Activated naive CD4-positive, alpha-beta T cell treated with anti-CD3 and anti-CD28 coated beads for 36 hours (primary cell): ENCODE measurements at places on chromosomes 12 and 14. TPM values are rescaled to one million over a fixed set of nuclear protein-coding genes. Genes with fewer than 3 reads are reported as not detected.

DNA sequence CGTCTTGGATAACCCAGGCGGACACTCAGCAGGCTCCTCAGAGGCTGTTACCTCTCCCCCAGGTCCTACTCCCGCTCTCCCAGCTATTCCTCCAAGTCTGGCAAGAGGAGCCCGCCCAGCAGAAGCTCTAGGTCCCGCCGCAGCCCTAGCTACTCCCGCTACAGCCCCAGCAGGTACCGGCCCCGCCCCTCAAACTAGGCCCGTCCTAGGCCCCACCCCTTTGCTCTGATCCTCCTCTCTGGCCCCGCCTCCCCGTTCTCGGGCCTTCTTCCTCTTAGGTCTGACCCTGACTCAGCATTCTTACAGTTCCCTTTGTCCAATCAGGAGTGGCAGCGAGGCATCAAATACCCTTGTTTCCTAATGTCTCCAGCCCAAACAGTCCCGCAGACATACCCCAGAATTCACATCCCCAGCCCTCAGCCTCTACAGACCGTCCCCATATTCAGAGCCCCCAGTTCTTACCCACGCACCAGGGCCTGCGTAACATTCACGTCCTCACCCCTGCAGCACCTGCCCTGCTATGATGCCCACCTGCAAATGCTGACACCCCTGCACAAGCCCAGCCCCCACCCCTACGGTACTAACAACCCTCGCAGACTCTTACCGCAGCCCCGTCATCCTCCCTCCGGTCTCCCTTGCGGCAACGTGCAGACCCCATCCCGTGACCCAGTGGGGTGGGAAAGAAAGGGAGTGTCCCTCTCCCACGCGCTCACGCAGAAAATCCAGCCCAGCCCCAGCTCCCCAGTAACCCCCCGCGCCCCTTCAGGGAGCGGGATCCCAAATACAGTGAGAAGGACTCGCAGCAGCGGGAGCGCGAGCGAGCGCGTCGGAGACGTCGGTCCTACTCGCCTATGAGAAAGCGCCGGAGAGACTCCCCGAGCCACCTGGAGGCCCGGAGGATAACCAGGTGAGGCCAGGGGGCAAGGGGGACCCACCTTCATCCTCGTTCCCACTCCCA, 25.0 kb upstream of the HSPB8 start:
- peak; percentile 9 for DNase-seq
- H3K4me3 ChIP-seq = no peak overlapping the region
- peaks cover 1% of the 10 kb centered on the region for H3K36me3 ChIP-seq
- H3K27ac ChIP-seq = no peak overlapping the region
- peaks cover 17% of the 10 kb centered on the region for H3K27me3 ChIP-seq

DNA sequence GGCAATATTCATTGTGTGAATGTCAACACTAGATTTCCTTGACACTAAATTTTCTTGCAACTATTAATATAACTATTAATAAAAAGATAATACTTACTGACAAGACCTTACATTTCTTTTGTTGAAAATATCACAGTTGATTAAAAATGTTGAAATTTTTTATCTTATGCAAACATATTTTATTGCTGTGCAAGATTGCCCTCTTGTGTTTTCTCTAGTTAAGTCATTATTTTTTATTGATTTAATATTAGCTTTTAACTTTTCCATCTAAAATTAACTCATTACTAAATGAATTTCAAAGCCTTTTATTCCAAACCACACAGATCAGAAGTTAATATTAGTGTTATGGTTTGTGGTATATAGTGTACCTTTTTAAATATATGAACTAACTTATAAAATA, 11.7 kb upstream of the NAA30 start:
- H3K4me3 ChIP-seq = no peak overlapping the region
- H3K27me3 ChIP-seq = no peaks in the 10 kb centered on the region
- DNase-seq = no peak
- no peaks in the 10 kb centered on the region for H3K36me3 ChIP-seq
- no peaks in the 10 kb centered on the region for H3K4me1 ChIP-seq

- H3K36me3 ChIP-seq = peaks cover 4% of the 10 kb centered on the region
- DNase-seq = no peak
- no peak overlapping the region for H3K27ac ChIP-seq
- H3K27me3 ChIP-seq = no peaks in the 10 kb centered on the region
- peaks cover 14% of the 10 kb centered on the region for H3K4me1 ChIP-seq
- H3K4me3 ChIP-seq = no peak overlapping the region
Measured at GRCh38 chr12:124861492-124861891, 2.2 kb downstream of the SCARB1 start.

DNA sequence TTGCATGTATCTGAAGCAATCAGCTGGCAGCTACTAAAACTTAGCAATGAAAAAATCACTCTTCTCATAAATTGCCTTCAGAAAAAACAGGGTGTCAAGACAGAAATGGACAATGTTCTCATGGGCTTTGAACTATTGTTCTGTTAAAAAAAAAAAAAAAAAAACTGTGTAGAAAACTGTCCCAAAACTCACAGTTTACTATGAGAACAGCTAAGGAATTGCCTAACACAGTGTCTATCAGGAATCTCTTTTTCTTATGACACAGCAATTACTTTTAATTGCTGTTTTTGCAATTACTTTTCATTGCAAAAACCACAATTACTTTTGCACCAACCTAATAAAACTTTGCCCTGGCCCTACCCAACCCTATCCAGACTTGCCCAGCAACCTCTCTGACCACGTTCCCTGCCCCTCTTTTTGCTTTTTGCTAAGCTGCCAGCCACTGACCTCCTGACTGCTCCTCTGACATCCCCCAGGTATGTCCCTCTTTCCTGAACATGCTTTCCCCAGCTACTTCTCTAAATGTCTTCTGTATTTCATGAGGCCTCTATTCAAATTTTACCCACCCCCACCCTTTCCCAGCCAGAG, 68.0 kb upstream of the SLCO1C1 start:
- H3K4me3 ChIP-seq = no peak overlapping the region
- H3K27ac ChIP-seq = no peak overlapping the region
- no peak for DNase-seq
- no peaks in the 10 kb centered on the region for H3K36me3 ChIP-seq
- no peaks in the 10 kb centered on the region for H3K4me1 ChIP-seq

- H3K4me3 ChIP-seq = no peak overlapping the region
- peaks cover under 1% of the 10 kb centered on the region for H3K36me3 ChIP-seq
- H3K27me3 ChIP-seq = peaks cover 4% of the 10 kb centered on the region
- H3K27ac ChIP-seq = no peak overlapping the region
- no peaks in the 10 kb centered on the region for H3K4me1 ChIP-seq
Measured at GRCh38 chr12:46710125-46710743, 115.6 kb downstream of the SLC38A4 start.

DNA sequence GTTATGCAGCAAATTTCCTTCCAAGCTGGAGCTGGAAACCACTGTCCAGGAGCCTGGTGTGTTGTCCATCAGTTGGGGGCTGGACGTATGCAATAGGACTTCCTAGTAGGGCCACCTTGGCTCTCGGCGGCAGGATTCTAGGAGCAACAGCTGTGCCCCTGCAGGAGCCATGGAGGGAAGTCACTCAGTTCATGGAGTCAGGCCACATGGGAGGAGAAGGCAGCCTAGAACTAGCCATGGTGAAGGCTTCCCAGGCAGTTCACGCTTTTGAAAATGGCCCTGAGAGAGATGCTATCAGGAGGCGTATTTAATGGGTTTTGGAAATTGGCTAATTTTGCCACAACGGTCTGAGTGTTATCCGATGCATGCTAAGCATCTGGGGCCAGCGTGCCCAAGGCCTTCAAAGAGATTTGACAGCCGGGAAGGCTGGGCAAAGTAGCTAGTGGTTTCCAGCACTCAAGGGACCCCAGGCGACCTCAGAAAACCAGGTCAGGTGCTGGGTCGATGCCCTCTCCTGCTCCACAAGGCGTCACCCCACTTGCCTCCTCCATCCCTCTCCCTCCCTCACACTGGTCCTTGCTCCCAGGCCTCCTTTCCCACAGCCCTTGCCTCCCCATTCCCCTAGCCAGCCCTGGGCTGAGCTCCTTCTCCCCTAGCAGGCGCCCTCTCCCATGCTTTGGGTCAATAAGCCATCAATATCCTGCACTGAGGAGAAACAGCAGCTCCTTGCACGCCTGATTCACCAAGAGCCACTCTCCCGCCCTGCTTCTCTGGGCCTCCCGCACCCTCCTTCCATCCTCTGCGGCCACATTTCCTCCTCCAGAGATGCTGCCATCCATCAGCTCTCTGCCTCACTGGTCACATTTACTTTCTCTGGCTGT, 30.9 kb upstream of the SYNDIG1L start:
- H3K27me3 ChIP-seq = peaks cover 5% of the 10 kb centered on the region
- H3K27ac ChIP-seq = no peak overlapping the region
- H3K36me3 ChIP-seq = no peaks in the 10 kb centered on the region
- H3K4me1 ChIP-seq = no peaks in the 10 kb centered on the region
- no peak overlapping the region for H3K4me3 ChIP-seq

DNA sequence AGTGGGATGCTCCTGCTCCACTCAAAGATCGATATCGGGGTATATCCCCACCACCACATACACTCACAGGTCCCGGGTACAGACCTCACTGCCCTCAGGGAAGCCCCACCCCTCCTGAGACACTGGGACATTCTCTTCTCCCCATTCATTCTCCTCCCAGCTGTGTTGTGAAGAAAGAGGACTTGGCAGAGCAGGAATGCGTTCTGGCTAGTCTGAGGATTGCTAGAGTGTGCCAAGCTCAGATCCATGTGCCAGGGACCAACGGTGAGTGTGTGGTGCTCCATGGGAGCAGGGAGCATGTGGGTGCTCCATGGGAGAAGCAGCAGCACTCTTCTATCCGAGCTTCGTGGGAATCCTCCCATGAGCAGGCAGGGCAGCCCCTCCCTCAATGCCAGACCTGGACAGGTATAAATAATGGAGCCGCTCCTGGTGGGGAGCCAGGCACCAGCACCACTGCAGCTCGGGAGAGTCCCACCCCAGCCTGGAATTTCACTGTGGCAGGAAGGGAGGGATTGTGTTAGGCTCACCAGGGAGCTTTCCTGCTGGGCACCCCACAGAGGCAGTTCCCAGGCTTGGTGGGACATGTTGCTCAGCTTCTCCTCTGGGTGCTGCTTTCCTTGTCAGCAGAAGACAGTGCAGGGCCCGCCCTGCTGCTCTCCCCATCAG, 2.3 kb upstream of the KRT5 start:
- no peaks in the 10 kb centered on the region for H3K4me1 ChIP-seq
- no peak overlapping the region for H3K27ac ChIP-seq
- no peak for DNase-seq
- no peaks in the 10 kb centered on the region for H3K36me3 ChIP-seq
- no peaks in the 10 kb centered on the region for H3K27me3 ChIP-seq

DNA sequence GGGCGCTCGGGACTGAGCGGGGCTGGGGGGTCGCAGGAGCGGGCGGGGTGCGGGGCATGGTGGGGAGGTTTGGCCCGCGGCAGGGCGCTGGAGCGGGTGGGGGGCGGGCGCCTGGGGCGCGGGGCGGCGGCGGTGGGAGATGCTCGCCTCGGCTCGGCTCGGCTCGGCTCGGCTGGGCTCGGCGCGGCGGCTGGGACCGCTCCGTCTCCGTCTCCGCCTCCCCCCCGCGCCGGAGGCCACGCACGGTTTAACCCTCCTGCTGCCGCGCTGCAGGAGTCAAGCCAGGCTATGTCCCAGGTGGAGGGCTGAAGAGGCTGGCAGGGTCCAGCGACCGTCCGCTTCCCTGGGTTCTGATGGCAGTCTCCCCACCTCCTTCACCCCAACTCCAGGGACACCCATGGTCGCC, at the start of gene PIANP:
Gene PIANP, minus strand, starts transcription at position 170 of the 406 bp plus-strand sequence. CDS start 2,754 bp downstream, outside the sequence.
- H3K27ac ChIP-seq = no peak within 1 kb of the TSS
- no peaks in the 10 kb centered on the region for H3K36me3 ChIP-seq
- H3K4me3 ChIP-seq = peak within 1 kb of the TSS; percentile 65
- DNase-seq = peak; percentile 56
- peaks cover 44% of the 10 kb centered on the region for H3K27me3 ChIP-seq

DNA sequence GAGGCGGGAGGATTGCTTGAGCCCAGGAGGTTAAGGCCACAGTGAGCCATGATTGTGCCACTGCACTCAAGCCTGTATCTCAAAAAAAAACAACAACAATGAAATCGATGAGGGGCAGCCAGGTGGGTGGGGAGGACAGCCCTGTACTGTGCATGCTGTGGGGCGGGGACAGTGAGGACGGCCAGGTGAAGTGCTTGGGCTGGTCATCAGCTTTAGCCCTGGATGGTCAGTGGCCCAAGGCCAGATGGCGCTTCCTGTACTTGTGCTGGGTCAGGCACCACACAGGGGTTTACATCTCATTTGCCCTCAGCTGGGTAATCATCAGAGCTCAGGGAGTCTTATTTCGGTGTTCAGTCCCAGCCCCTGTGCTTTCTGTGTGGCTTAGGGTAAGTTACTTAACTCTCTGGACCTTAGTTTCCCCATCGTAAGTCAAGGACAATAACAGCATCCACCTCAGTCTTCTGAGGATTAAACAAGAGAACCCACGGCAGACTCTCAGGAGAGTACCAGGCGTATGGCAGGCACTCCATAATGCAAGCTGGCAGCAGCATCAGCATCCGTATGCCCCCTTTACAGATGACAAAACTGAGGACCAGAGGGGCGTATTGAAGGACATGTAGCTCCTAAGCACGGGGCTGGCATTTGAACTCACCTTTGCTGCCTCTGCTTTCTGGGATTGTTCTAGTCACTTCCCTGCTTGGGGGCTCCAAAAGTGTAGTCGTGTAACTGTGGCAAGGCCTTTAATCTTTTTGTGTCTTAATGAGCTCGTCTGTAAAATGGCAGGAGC, 71.9 kb downstream of the SLC25A47 start:
- no peak for DNase-seq
- no peaks in the 10 kb centered on the region for H3K27me3 ChIP-seq
- H3K4me1 ChIP-seq = peaks cover 3% of the 10 kb centered on the region
- peaks cover 2% of the 10 kb centered on the region for H3K36me3 ChIP-seq
- H3K4me3 ChIP-seq = no peak overlapping the region

- no peak overlapping the region for H3K4me3 ChIP-seq
- no peaks in the 10 kb centered on the region for H3K4me1 ChIP-seq
- no peak overlapping the region for H3K27ac ChIP-seq
- DNase-seq = peak; percentile 68
Measured at GRCh38 chr12:111024205-111024801, 103.9 kb upstream of the MYL2 start.

GRCh38 chr12:111093428-111094142, 173.2 kb upstream of the MYL2 start:
- H3K27me3 ChIP-seq = no peaks in the 10 kb centered on the region
- H3K36me3 ChIP-seq = no peaks in the 10 kb centered on the region
- H3K4me3 ChIP-seq = no peak overlapping the region

FOXN4 gene
- total RNA-seq = not detected

TMEM30B gene
- total RNA-seq = 3.0 TPM

KRT82 gene
- not detected for total RNA-seq

ADGRD1 gene
- not detected for total RNA-seq

MUCL1 gene
- not detected for total RNA-seq
